Brain (organoid and tissue), 16 donors: ENCODE measurements at places on chromosomes 6 and 20. TPM values are rescaled to one million over a fixed set of nuclear protein-coding genes. Genes with fewer than 3 reads are reported as not detected.

TBX18 gene
- polyA plus RNA-seq: 1.4 TPM

DNA sequence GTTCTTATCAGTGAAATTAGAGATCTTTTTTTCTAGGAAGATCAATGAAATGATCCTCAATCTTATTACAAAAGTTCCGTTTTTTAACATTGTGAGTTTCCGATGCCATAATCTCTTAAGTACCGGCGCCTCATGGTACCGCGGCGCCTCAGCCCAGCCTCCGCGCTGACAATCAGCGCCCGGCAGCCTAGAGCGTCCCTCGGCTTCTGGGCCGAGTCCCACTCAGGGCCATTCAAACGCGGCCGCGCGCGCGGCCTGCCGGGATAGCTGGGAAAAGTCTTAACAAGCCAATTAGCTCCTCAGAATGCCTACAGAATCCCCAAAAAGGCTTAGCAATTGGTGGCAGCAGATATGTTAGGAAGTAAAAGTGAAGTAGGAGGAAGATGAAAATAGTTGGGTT lies 204.8 kb downstream of the ADGB start:
- DNase-seq: peak; percentile 8

- DNase-seq: no peak
These were observed 35.2 kb downstream of the JPH2 start for GRCh38 chr20:44151621-44152416.

DNA sequence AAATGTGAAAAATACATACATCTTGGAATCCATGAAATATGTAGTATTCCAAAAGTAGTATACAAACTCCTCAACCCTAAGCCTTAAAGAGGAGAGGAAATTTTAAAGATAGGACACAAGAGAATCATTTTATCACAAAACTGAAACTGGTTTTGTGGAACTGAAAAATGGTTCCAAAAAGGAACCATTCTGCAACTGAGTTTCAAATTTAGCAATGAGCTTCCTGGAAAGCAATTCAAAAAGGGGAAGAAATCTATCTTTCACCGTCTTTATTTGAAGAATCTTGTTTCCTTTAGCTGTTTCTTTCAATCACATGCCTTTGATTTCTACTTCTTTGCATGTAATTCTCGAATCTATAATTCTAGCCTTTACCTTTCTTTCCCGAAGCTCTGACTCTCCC lies 32.2 kb upstream of the LAMP5 start:
- DNase-seq: no peak

HLA-DOB gene
- not detected for polyA plus RNA-seq

DNA sequence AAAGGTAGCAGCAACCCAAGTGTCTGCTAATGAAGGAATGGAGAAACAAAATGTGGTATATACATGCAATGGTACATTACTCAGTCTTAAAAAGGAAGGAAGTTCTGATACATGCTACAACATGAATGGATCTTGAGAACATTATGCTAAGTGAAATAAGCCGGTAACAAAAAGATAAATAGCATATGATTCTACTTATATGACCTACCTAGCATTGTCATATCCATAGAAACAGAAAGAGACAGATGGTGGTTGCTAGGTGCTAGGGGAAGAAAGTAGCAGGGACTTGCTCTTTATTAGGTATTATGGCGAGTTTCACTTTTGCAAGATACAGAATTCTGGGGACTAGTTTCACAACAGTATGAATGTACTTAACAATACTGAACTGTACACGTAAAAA lies 46.6 kb downstream of the UBR2 start:
- no peak for DNase-seq

SLC44A4 gene
- polyA plus RNA-seq: 15.7 TPM

DNA sequence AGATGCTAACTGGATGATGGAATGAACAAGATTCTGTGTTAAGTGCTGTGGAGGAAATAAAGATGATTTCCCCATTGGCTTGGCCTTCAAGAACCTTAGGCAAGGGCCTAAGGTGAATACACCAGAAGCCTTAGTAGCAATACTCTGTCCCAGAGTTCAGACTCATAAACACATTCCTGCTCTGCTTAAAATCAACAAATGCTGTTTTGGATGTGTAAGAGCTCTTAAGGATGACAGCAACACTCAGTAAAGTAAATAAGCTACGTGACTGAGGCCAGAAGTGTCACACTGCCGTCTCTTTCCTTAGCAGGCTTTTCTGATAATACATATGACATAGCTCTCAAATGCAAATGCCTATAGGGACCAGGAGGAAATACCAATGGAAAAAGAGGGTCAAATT lies 90.6 kb downstream of the EYA2 start:
- DNase-seq: no peak

GRCh38 chr6:11711984-11712711 lies 66.5 kb downstream of the ADTRP start:
- no peak for DNase-seq

GRCh38 chr20:50885781-50886180 lies 45.5 kb downstream of the ADNP start:
- no peak for DNase-seq

DNA sequence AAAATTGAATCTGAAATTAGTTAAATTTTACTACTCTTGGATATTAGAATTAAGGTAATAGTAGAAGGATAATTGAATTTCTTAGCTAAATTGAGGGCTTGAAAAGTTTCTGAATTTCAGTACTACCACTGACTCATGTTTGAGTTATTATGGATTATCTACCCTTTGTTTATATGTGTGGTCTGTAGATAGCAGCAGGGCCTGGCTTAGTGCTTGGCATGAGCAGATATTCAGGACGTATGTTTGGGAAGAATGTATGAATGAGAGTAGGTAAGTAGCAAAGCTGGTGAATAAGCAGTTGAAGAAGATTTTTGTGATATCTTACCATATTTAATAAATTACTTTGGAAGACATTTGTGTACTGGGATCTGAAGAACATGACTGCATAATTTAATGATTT lies 152.7 kb downstream of the MACROD2 start:
- DNase-seq: no peak

GRCh38 chr20:58667975-58668374 lies 16.9 kb downstream of the STX16 start:
- no peak for DNase-seq

B3GAT2 gene
- 3.6 TPM for polyA plus RNA-seq

DNA sequence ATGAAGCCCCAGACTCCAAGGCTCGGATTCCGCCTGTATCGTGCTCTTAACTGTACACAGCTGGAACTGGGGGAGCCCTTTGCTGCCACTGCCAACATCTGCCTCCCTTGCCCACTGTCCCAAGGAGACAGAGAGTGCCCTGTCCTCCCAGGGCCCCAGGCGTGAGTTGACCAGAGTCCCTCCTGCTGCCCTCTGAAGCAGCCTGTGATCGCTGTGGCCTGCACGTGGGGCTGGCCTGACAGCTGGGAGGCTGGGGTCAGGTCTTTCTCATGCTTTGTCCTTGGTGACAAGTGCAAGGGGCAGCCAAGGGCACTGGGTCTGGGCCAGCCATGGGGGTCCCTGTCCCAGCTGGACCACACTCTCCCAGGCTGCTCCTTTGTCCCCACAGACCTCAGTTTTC lies 44.3 kb downstream of the KIAA1755 start:
- no peak for DNase-seq
